ENCODE measurements at places on chromosomes 4 and X.
A peak's percentile ranks its signal among the peaks of the same experiment; 100 is the strongest.

- DNase-seq = no peak
Observed at GRCh38 chrX:18003876-18004275, 142.8 kb upstream of the RAI2 start.

DNA sequence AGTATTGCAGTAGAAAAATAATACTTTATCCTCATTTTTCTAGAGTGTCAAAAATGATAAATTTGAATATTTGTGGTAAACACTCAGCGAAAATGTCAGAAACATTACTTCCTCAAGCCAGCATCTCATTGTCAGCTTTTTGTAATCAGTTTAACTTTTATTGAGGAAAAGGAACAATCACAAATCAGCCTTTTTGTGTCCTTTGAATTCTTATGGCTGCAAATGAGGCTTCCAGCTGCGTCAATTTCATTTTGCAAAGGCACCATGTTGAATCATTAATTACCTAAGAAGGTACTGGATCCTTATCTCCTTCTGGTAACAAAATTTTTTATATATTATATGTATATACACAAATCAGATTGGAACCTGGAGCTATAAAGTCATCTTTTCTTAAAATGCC, 442.6 kb upstream of the CPEB2 start:
- DNase-seq = no peak

DNA sequence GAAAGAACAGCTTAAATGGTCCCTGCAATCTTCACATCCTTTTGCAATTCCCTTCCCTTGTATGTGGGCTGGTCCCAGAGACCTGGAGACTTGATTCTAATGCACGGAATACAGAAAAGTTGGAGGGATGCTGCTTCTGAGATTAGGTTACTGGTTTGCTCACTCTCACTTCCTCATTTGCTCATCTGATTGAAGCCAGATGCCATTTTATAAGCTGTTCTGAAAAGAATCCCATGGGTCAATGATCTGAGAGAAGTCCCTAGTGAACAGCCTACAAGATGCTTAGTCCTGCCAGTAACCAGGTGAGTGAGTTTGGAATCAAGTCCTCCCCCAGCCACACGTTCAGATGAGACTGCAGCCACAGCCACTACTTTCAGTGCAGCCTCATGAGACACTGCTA, 35.9 kb downstream of the MAGEA1 start:
- DNase-seq = no peak

DNA sequence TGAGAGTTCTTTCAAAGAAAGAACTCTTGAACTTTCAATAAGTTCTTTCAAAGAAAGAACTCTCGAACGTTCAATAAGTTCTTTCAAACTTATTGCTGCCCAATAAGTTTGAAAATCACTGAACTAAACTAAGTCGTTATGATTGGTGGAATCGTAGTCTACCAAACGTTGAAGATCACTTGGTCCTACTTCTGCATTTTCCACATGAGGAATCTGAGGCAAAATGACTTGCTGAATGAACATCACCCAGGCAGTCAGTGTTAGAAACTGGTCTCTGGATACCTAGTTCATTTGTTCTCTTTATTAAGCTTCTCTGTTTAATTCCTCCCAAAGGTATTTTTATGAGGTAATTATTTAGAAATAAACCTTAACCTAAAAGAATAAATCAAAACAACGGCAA, 7.1 kb upstream of the CNOT6L start:
- DNase-seq = no peak

- DNase-seq = no peak
Observed at GRCh38 chr4:6702761-6703160, 6.9 kb downstream of the MRFAP1L1 start.

DNA sequence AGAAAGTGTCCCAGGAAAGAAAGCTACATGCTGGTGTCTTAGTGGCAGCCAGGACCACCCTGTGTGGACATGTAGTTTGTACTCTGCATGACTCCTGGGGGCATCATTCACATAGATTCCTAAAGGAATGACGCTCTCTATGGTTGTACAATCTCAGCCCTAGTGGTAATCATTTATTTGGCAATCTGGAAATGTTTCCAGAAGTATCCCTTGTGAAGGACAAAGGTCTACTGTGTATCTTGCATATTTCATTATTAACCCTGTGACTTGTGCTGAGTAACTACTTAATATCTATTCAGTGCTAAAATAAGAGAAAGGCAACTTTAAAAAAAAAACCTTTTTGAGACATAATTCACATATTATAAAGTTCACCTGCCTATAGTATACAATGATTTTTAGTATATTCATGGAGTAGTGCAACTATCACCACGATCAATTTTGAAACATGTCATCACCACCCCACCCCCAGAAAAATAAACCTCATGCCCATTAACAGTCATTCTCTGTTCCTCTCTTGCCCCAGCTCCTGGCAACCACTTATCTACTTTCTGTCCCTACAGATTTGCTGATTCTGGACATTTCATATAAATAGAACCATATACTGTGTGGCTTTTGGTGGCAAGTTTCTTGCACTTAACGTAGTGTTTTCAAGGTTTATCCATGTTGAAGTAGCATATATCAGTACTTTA, 51.7 kb downstream of the SHROOM3 start:
- no peak for DNase-seq

DNA sequence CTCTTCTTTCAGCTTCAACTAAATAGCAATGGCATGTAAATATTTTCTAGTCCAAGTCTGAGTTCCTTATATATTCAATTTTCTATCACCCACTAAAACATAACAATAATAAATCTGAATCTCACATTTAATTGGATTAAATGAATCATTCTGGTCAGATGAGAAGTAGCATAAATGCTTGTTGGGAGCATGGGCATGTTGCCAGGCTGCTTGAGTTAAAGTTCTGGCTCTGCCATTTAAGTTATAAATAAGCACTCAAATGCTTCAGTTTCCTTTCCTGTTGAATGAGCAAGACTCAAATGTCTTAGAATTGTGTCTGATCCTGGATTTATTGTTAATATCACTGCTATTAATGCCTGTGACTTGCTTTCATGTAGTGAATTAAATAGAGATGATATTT, 496.3 kb downstream of the STPG2 start:
- DNase-seq = no peak

DNA sequence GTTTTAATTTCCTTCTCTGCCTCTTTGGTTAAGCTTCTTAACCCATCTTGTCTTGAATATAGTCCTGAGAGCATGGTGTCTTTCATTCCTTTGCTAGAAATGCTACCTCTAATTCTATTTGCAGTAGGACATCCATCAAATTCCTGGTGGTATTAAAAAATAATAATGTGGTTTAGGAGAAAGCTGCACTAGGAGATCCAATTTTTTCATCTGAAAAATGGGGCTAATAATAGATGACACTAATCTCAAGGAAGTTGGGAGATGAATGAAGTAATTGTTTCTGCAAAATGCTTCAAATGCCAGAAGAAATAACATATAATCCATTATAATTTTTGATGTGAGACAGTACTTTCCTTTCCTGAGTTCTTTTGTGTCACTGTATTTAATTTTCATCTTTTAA, 194.9 kb downstream of the PACRGL start:
- DNase-seq = no peak

- DNase-seq = no peak
Observed at GRCh38 chr4:186934841-186935443, 211.3 kb upstream of the FAT1 start.

DNA sequence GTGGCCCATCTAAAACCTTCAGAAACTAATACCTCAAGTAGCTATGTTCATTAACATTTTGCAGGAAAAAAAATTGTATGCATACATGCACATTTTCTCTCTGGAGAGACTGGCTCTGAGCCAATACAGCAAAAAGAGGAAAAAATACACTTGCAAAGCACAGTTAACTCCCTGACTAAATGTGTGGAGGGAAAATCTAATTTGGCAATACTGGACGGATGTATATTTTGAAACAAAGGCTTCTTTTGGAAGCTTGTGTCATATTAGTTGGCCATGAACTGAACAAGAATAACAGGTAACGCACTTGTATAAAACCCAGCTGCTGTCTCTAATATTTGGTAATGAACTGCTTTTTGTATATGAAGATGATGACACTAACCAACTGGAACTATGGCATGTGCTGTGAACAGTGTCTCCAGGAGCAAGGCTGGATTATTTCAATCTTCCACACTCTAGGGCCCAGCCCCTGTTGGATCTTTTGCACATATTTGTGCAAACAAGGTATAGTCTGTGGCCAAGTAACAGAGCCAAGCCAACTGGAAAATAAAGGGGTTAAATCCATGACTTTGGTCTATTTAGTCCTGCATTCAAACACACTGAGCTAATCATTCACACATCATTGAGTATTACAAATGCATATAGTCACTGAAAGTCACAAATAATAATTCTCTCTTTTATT, 67.9 kb upstream of the NRK start:
- no peak for DNase-seq

GRCh38 chrX:130246084-130246483, 22.6 kb downstream of the ZNF280C start:
- no peak for DNase-seq

GRCh38 chr4:90081432-90082144, 45.6 kb upstream of the CCSER1 start:
- DNase-seq = no peak

DNA sequence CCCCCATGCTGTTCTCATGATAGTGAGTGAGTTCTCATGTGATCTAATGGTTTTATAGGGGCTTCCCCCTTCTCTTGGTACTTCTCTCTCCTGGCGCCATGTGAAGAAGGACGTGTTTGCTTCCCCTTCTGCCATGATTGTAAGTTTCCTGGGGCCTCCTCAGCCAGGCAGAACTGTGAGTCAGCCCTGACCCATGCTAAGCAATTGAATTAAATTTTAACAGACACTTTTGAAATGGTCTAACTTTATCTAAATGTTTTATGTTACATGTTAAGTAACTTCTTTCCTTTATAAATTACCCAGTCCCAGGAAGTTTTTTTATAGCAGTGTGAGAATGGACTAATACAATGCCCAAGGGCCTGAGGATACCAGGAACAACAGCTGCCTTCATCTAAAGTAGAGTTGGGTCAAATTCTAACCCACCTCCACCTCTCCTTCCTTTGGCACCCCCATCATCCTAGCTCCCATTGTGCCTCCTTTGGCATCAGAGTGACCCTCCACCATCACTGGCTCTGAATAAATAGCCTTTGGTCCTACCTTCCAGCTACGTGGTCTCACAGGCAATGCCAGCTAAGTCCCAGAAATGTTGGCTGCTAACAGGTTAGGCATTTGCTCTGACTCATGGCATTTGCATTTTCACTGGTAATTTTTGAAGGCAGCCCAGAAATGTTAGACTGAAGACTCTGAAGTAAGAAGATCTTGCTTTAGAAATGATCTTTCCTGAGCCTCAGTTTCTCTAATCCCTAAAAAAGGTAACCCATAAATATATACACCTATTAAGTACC, 182.1 kb downstream of the MOSPD2 start:
- DNase-seq = no peak

DNA sequence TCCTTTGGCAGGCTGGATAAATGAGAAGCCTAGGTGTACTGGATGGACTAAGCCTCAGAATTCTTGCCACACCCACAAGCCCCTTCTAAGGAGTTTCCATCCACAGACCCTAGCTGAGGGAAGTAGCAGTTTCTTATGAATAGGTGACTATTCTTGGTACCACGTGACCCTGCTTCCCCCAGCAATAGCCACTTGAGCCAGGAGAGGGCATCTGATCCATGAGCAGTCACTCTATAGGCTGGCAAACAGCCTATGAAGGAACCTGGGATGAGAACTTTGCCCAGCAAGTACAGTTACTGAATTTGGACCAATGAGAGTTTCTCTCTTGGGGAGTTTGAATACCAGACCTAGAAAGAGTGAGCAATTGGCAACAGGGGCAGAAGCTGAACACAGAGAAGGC, 84.0 kb downstream of the RTL9 start:
- DNase-seq = no peak

DNA sequence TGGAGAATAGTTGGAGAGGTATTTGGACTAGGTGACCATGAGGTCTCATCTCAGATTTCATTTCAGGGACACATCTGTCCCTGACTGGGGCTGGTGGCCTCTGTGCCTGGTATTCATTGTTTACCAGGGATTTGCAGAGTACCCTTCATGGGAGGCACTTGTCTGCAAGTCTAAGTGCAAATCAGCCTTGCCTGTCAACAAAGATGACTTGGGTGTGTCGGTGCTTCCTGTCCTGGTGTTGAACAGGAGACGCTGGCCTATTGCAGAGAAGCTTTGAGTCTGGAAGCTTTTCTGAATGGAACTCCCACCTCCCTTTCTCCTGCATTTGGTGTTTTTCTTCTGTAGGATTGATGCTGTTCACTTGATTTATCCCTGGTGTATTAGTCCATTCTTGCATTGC, 104.1 kb downstream of the TNIP2 start:
- DNase-seq = peak; percentile 5

DNA sequence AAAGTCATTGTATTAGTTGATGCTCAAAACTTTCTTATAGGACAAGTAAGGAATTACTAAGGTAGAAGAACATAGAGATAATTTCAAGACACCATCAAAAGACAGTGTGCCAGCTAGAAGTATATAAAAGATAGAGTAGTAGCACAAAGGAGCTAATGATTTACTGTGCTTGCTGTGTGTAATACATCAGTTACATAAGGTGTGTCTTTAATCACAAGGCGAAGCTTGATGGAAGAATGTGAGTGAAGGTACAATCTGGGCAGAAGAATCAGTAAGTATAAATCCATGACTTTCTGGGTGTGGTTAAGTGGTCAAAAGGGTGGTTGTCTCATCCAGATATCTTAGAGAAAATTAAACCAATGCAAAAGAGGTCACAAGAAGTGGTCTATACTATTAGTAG, 95.1 kb upstream of the BOD1L1 start:
- no peak for DNase-seq

GRCh38 chr4:134463771-134464170, 262.2 kb upstream of the PABPC4L start:
- DNase-seq = no peak

DNA sequence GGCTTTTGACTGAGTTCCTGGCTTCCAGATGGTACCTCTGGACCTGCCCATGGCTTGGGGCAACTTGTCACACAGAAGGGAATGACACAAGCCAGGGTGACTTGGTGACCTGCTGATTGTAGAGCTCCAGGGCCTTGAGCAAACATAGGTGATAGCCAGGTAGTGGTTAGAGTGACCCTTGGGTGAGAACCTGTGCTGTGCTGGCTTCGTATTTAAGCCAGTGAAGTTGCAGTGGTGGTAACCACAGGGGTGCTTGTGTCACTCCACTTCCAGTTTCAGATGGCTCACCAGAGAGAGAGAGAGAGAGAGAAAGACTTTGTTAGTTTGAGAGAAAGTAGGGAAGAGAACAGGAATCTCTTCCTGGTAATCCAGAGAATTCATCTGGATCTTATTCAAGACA, 471.6 kb downstream of the ZIC3 start:
- DNase-seq = no peak

GRCh38 chr4:20787940-20788665, 87.8 kb downstream of the PACRGL start:
- no peak for DNase-seq

DNA sequence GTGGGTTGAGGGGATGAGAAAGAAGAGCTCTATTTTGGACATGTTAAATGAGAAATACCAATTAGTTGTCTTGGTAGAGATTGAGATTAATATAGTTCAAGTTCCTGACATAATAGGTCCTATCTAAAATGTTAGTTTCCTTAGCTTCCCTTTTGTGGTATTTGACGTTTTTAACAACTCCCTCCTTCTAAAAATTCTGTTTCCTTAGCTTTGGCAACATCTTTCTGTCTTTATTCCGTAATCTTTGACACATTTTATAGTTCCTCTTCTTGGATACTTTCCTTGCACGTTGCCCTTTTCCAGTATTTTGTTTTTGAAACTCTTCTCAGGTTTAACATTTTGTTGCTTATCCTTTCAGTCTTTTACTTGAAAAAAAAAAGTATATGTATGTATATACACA, 36.9 kb downstream of the LAMTOR3 start:
- no peak for DNase-seq
